ENCODE measurements at places on chromosomes 3 and 15. TPM values are rescaled to one million over a fixed set of nuclear protein-coding genes. Genes with fewer than 3 reads are reported as not detected.

The P2RY13 gene
- total RNA-seq, result 4.6 TPM

DNA sequence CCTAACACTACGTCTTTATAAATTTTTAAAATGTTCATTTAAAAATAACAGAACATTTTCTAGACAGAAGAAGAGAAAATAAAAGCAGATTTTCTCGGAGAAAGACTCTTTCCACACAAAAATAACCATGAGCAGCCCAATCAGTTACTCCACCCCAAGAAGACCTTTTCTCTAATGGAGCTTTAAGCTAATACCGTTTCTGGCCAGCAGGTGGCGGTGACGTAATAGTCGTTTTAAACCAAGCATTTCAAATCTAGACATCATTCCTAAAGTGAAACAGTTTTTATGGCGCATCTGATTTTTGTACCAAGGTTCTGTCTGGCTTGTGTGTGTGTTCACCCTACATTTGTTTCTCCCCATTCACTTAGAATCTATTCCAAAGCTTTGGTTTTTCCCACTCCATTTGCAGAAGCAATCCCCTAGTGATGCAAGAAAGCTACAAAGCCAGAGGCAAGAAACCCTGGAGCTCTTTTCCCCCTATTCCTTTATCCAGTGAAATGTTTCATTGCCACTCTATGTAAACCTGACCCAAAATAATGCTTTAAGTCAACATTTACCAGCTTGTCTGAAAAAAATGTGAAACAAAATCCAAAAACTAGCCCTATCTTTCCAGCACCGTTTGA is 336.7 kb upstream of the IGF1R start:
- DNase-seq, result peak; percentile 98

DNA sequence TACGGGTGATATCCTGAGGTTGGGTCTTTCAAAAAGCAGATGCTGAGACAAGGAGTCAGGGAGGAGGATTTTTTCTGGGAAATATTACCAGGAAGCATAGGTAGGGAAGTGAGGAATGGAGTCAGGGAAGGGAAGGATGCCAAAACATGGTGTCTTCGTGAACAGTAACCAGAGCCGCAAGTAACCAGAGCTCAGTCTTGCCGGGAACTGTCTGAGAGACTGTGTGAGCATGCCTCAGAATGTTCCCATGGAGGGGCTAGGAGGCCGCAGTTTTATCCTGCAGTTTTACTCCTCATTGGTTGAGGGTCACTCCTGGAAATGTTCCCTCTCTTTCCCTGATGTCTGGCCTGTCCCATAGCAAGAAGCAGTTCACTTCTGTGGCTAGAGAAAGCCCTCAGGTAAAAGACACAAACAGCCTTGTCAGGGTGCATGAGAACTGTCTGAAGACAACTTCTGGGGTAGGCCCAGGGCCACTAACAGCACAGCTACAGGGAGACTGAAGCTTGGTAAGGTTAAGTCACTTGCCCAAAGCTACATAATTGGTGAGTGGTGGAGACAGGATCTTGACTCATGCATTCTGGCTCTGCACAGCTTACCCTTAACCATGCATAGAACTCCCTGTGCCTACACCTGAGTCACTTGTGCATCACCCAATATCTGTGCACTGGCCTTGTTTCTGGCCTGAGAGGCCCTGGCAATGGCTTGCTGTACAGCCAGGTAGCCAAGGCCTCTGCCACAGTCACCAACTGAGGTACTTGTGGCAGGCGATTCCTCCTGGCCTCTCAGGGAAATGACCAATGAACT is 76.3 kb upstream of the FRMD4B start:
- DNase-seq, result no peak

GRCh38 chr3:64972793-64973192 is 285.0 kb upstream of the ADAMTS9 start:
- DNase-seq, result no peak

DNA sequence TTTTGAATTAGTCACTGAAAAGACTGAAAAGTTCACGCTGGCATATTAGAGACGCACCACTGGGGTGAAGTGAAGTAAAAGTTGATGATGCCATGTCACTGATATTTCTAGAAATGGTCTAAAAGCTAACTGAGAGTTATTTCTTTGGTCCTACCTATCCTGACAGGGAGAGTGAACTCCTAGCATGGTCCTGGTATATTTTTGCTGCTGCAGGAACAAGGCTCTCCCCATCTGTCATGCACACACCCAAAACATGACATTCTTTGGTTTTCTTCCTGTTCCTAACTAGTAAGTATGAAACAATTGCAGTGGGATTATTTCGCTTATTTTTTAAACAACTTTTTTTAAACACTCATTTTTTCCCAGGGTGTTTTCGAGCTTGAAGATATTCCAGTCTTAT is 466.7 kb downstream of the ERC2 start:
- DNase-seq, result no peak

All from omental fat pad (tissue), 4 donors.